ENCODE measurements at places on chromosomes 4 and X.

DNA sequence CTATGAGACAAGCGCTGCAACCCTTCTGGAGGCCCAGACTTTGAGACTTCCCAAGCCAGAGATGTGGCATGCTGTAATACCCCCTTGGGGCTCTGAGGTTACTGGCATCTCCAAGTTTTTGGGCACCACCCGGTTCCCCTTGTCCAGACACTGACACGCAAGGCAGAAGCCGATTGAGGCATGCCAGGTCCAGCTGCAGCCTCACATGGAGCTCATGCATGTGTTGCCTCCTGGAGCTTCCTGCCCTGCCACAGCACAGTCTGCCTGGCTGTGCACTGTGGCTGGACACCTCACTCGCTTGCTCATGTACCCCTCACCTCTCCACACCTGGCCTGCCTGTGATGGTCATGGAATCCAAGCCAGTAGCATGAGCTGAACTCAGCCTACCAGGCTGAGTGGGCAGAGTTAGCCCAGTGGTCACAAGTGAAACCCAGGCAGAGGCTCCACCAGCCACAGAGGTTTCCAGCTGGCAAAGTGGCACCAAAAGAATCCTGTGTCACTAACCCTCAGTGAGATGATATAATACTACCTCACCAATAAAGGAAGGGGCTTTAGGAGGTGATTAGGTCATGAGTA, 789.2 kb upstream of the INTU start:
- no peak for DNase-seq

DNA sequence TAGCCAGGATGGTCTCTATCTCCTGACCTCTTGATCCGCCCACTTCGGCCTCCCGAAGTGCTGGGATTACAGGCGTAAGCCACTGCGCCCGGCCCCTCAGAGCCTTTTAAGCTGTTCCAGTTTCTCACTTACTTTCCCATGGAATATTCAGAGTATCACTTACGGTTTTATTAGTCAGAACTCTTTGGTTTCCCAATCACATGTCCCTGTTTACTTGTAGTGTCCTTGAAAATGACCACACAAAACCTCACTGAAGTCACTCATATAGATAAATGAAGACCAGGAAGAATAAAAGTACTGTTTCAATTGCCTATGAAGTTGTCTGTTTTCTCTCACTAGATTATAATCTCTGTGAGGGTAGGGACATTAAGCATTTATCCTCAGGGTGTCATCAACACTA, 217.2 kb upstream of the HCCS start:
- DNase-seq = no peak

DNA sequence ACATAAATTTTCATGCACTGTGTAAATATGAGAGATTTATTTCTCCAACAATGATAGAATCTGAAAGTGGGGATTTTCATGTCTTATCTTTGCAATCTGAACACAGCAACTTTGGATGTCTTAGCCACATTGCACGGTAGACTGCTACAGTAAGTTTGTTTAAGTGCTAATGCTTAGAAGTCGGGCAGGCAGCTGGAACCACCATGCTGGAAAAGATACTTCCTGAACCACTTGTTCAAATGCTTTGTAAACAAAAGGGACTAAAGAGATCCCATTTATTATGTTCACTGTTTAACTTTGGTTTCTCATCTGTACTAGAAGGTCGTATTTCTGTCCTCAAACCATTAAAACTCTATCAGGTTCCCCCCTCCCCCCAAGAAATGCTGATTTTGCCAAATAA, 555.9 kb upstream of the DIPK2B start:
- no peak for DNase-seq

DNA sequence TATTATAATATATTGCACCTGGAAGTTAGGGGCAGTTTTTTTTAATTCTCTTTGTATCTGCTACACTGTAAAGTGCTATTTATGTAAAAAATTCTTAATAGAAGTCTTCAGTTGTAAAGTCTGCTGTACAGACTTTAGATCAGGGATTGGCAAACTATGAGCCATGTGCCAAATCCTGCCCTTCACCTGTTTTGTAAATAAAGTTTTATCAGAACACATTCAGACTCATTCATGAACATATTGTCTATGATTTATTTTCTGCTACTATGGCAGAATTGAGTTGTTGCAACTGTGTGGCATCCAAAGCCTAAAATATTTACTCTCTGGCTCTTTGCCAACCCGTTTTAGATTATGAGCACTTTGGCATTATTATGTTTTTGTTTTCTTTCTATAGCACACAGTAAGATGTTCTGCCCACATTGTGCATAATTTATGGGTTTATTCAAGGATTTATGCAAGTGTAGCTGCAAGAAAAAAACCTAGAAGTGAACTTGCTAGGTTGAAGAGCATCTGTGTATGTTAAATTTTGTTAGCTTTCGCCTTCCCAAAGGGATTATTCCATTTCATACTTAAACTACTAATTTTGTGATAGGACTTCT, 56.9 kb downstream of the CLCN3 start:
- no peak for DNase-seq

- no peak for DNase-seq
These were observed 149.0 kb downstream of the FAM13A start for GRCh38 chr4:88908003-88908402.

- no peak for DNase-seq
These were observed 21.6 kb downstream of the GPRASP1 start for GRCh38 chrX:102672856-102673255.

DNA sequence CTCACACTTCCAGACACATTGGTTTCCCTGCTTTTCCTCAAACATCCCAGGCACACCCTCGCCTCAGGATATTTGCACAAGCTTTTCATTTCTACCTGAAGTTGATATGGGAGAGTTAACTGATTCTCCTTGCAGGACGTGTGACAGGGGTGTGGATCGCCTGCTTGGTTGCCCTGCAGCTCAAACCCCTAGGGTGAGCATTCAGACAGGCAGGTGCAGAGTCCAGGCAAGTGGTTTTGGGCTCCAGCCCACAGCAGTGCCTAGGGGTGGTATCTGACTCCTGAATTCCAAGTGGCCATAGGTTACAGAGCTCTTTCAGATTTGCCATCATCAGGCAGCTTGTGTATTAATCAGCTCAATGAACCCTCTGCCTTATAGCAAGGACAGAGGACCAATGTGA, 1104.2 kb upstream of the IGFBP7 start:
- no peak for DNase-seq

GRCh38 chr4:185108669-185109068, 34.4 kb upstream of the SLC25A4 start:
- DNase-seq = no peak

- DNase-seq = no peak
These were observed 27.8 kb upstream of the PSAPL1 start for GRCh38 chr4:7462509-7462971.

Data from activated CD4-positive, alpha-beta T cell treated with anti-CD3 and anti-CD28 coated beads for 24 hours (primary cell).